Cerebellar nuclear complex (tissue), 1 donor: ENCODE measurements at places on chromosomes 16 and 17.

GRCh38 chr16:57938936-57939871 lies 31.7 kb downstream of the CNGB1 start:
- DNase-seq: no peak

- no peak for DNase-seq
Measured at GRCh38 chr16:86294535-86295196, 215.7 kb upstream of the FOXF1 start.

DNA sequence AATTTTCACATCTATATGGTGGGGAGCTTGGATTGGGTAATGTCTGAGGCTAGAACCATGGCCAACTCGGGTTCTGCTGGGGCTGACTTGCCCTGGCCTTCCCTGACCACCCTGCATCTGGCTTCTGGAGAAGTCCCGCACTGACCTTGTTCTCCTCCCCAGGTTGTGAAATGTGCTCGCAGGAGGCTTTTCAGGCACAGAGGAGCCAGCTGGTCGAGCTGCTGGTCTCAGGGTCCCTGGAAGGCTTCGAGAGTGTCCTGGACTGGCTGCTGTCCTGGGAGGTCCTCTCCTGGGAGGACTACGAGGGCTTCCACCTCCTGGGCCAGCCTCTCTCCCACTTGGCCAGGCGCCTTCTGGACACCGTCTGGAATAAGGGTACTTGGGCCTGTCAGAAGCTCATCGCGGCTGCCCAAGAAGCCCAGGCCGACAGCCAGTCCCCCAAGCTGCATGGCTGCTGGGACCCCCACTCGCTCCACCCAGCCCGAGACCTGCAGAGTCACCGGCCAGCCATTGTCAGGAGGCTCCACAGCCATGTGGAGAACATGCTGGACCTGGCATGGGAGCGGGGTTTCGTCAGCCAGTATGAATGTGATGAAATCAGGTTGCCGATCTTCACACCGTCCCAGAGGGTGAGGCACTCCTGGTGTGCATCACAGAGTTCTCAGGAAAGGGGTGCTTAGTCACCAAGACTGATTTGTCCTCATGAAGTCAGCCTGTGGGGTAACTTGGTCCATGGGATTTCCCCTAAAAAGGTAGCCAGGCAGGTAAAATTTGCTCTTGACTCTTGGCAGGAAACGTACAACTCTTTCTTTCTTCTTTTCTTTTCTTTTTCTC lies 6.1 kb downstream of the NOD2 start:
- DNase-seq: no peak

- no peak for DNase-seq
Measured at GRCh38 chr16:48605518-48606110, 4.4 kb downstream of the N4BP1 start.
